Fibroblast of skin of left quadriceps (primary cell): ENCODE measurements at places on chromosomes 16 and 17.

DNA sequence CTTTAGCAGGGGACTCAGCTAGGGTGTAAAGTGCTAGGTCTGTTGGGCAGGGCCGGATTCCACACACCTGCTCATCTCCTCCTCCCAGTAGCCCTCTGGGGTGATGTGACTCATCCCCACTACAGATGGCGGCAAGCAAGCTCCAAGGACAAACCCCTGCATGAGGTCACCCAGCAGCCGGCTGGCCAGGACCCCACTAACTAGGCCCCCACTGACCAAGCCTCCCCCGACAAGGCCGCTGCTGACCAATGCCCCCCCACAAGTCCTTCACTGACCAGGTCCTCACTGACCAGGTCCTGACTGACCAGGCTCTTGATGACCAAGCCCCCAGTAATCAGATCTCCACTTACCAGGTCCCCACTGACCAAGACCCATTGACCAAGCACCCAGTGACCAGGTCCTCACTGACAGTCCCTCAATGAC, 36.7 kb downstream of the TNFRSF13B start:
- no peak for DNase-seq

GRCh38 chr17:70905796-70906195, 736.5 kb downstream of the KCNJ2 start:
- DNase-seq: peak; percentile 79

GRCh38 chr17:1491443-1492248, 840 bp downstream of the MYO1C start:
- DNase-seq: no peak

DNA sequence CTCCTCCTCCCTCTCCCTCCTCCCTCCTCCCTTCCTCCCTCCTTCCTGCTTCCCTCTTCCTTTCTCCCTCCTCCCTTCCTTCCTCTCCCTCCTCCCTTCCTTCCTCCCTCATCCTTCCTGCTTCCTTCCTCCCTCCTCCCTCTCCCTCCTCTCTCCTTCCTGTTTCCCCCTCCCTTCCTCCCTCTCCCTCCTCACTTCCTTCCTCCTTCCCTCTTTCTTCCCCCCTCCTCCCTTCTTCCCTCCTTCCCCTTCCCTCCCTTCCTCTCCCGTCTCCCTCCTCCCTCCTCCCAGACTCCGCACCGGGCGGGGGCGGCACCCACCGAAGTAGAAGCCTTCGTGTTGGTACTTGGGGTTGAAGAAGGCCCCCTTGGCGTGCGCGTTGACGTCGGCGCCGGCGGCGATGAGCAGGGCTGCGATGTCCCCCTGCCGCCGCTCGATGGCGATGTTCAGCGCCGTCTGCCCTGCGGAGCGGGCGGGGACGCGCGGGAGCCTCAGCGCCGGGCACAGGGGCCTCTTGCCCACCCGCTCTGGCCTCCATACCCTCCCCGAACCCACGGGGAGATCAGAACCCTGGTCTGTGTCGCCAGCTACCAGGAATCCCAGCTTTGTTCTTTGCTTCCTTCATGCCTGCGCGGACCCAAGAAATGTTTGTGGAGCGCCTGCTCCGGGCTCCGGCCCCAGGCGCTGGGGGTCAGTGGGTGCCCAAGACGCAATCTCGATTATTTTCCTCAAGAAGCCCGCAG, 22.2 kb downstream of the TRPV3 start:
- peak; percentile 47 for DNase-seq

GRCh38 chr17:83131401-83132011, 52.1 kb downstream of the METRNL start:
- DNase-seq: no peak

DNA sequence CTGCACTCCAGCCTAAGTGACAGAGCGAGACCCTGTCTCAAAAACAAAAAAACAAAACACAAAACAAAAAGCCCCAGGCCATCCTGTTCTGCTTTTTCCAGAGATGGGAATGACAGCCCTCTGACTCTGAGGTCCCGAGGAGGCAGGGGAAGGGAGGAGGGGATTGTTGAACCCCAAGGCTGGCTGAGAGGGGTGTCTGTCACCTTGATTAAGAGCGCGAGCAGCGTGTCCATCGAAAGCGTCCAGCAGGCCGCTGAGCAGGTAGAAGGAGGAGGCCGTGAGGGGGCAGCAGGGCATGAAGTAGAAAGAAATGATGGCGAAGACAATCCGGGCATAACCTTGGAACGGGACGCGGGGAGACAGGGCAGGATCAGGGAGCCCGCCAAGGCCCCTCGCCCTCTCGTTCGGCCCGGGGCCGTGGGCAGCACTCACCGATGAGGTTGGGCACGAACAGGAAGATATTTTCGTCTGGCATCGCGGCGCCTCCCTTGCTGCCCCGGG, 593 bp downstream of the CDIPT start:
- no peak for DNase-seq

DNA sequence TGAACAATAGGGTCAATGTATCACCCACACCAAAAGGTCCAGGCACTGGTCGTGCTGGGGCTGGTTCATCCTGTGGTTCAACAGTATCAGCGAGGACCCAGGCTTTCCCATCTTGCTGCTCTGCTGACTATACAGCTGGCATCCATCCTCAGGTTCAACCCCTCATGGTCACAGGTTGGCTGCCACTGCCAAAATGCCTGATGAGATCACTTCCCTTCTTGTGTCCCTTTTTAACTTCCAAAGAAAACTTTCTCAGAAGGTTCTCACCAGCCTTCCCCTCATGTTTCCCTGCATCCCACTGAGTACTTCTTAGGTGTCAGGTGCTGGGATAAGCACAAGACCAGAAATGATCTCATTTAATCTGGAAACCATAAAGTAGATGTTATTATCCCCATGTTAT, 25.7 kb downstream of the CLEC16A start:
- no peak for DNase-seq

GRCh38 chr17:80313160-80313829, 52.6 kb downstream of the RNF213 start:
- no peak for DNase-seq

GRCh38 chr17:45413498-45413923, 19.2 kb downstream of the ARHGAP27 start:
- DNase-seq: no peak

- DNase-seq: no peak
These were observed 95.5 kb downstream of the MAP2K4 start for GRCh38 chr17:12116143-12116542.

- DNase-seq: no peak
These were observed 73.9 kb upstream of the ASIC2 start for GRCh38 chr17:33366960-33367359.

DNA sequence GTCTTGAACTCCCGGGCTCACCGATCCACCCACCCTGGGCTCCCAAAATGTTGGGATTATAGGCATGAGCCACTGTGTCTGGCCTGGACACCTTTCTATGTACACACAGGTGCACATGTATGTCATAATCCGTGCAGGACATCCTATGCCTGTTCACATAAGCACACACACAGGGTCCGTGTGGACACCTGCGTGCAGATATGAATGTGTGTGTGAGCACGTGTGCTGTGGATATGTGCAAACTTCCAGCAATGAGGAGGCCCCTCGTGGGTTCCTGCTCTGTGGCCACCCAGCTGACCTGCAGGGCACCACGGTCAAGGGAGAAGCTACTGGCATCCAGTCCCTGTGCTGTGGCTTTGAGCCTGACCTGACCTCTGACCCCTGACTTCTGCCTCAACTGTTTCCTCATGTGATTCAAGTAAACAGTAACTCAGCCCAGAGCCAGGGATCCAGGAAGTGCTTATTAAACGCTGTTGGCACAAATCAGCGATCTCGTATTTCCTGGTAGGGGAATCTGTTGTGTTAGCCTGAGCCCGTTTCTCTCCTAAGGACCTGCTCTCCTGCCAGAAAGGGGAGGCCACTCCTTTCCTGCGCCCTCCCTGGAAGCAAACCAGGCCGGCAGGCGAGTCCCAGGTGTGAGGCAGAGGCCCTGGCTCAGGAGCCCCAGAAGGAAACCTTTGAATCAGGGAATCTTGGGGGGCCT, 6.5 kb downstream of the CPNE7 start:
- no peak for DNase-seq

DNA sequence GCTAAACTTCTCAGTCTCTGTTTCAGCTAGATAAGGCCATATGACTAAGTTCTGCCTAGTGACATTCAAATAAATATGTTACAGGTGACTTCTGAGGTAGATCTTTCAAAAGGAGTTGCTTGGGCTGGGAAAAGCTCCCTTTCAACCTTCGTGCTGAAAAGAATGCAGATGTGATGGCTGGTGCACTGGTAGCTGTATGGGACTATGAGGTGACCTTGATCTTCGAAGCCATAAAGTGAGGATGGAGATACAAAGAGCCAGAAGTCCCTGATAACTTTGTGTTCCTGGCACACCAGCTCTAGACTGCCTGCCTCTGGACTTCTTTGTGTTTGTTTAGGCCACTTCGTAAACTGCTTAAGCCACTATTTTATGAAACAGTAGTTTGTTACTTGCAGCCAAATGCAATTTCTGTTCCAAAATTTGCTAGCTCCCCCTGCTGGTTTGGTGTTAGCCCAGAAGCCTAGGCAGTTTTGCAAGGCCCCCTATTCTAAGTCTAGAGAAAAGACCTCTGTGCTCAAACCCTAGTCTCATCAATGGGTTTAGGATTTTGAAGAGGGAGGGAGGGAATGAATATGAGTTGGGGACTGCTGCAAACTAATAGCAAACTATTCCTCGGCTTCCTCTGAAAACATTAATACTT, 23.3 kb upstream of the ERCC4 start:
- no peak for DNase-seq

DNA sequence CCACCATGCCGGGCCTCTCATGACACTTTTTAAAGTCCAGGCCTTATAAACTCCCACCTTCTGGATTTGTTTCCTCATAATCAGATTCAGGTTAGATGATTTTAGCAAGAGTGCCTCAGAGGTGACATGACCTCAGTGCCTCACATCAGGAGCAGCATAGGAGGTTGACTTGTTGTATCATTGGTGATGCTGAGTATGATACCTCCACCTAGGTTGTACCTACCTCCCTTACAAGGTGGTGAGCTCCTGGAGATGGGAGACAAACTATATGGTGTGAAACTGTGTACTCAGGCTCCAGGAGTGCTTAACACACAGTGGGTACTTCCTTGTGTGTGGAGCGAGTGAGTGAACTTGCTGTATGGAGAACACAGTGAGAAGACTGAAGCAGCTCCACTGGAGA, 18.6 kb downstream of the NDUFAB1 start:
- no peak for DNase-seq

DNA sequence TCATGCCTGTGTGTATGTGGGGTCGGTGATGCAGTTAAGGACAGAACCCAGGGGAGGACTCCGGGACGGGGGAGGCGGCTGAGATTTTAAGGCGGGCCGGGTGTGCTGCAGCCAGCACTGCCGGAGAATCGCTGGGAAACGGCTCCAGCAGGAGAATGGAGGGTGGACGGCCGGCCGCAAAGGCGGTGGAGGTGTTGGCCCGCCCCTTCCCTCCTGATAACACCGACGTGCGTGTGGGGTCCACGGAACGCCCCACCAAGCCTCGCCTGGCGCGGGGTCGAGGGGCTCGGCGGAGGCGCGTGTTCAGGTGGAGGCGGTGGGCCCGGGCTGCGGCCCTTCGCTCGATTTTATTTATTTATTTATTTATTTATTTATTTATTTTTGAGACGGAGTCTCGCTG, 633 bp downstream of the ZNF843 start:
- no peak for DNase-seq

- DNase-seq: no peak
These were observed 180.7 kb upstream of the CACNG5 start for GRCh38 chr17:66654106-66654740.

DNA sequence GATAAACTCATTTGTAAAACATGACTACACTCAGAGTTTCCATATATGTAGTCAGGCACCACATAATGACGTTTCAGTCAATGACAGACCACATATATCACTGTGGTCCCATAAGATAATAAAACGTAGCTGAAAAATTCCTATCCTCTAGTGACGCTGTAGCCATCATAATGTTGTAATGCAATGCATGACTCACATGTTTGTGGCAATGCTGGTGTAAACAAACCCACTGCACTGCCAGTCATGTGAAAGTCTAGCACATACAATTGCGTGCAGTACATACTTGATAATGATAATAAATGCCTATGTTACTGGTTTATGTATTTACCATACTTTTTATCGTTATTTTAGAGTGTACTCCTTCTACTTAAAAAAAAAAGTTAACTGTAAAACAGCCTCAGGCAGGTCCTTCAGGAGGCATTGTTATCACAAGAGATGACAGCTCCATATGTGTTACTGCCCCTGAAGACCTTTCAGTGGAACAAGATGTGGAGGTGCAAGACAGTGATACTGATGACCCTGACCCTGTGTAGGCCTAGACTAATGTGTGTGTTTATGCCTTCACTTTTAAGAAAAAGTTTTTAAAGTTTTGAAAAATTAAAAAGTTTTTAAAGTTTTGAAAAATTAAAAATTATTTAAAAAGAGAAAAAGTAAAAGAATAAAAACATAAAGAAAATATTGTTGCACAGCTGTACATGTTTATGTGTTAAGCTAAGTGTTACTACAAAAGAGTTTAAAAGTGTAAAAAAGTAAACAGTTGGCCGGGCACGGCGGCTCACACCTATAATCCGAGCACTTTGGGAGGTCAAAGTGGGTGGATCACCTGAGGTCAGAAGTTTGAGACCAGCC, 9.0 kb downstream of the STAT5B start:
- peak; percentile 52 for DNase-seq

- DNase-seq: no peak
These were observed 295.5 kb upstream of the EEF2KMT start for GRCh38 chr16:5393070-5393469.

DNA sequence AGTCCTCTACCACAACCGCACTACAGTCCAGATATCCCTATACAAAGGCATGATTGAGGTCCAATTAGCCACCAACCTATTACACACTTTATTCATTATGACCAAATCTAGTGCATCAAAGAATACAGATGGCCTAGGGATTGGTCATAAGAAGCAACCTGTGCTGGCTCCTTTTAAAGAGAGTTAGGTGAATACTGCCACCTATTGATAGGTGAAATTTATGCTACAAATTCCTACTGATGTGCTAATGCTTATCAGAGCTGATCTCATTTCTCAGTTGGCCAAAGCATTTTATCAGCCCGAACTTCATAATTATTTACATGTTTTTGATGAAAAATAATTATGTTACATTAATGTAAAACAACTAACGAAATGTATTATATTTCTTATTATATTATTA, 166.3 kb downstream of the ANKFN1 start:
- DNase-seq: peak; percentile 42

DNA sequence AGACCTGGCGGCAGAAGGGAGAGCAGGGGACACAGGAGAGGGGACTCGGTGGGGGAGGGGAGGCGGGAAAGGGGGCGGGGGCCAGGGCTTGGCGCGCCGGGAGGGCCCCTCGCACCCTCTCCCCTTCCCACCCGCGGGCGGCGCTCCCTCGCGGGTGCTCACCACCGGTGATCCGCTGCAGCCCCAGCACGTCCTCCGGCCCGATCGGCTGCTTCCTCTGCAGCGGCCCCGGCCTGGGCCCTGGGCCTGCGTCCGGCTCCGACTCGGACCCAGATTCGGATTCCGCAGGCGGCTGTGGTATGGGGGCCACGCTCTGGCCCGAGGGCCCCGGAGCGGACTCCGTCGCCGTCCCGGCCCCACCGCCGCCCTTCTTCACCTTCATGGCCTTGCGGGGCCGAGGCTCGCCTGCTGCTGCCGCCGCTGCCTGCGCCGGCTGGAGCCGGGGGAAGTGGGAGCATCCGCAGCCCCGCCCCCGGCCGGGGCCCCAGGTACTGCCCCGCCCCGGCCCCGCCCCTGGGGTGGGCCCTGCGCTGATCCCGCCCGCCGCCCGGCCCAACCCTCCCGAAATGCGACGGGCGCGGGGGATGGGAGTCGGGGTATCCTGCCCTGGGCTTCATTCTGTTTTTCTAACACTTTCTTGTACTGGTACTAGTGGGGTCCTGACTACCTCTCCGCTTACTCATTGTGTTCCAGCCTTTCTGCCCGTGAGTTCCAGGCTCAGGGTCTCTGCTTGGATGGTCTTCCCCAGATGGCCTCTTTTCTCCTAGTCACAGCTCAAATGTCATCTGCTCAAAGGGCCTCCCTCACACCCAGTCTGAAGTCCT, at the start of gene UNC119:
Gene UNC119, minus strand, starts transcription at position 449 of the 824 bp plus-strand sequence. Its CDS starts 67 bp downstream, at position 382.
- peak; percentile 30 for DNase-seq
